Stimulated activated CD8-positive, alpha-beta memory T cell treated with anti-CD3 and anti-CD28 coated beads, Interleukin-15, amount 100 ng/mL, for 4 hours (primary cell): ENCODE measurements at places on chromosomes 6 and 20.

GRCh38 chr6:170269846-170270541 is 20.9 kb downstream of the DLL1 start:
- no peak for DNase-seq

DNA sequence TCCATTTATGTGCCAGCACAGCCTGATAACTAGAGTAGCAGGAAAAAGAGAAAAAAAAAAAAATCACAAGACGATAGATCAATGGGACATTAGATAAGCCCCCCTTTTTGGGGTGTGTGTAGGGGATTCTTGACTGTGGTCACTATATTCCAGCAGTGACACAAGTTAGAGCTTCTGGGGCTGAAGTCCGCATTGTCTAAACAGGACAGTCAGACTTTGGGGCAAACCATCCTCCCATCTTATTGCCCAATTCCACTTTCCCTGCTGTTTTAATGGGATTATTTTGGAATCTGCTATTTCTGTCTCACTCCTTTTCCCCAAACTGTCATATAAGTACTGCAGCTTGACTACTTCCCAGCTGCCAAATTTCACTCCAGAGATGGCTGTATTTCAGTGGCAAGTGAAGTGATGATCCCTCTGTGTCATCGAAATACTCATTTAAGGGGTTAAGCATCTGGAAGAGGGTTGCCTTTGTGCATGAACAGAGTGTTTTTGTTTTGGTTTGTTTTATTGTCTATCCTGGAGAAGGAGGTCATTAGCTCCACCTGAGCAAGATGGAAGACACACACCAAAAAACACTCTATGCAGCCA is 182.5 kb downstream of the ATXN1 start:
- no peak for DNase-seq

- DNase-seq = no peak
Observed at GRCh38 chr6:15735567-15736265, 72.9 kb upstream of the DTNBP1 start.

DNA sequence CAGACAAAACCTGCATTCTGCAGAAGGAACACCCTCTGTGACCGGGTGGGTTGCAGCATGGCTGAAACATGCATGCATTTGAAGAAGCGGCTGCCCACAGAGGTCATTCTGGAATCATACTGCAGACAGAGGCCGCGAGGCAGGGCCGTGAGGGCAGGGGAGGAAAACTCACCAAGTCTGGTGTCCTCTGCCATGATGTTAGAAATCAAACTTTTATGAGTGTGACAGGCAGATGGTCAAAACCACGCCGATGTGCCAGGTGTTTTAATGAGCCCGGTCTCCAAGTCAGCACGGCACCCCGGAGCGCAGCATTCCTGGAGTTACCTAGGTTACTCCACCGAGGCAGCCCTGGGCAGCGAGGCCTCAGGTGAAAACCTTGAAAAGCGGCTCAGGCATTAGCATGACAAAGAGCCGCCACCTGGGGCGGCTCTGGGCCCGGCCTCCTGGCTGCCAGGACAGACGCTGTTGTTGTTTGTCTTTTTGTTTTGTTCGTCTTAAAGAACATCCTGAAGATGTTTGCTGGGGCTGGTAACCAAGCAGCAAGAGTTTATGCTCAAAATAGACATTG is 255.6 kb downstream of the ERMARD start:
- DNase-seq = no peak

DNA sequence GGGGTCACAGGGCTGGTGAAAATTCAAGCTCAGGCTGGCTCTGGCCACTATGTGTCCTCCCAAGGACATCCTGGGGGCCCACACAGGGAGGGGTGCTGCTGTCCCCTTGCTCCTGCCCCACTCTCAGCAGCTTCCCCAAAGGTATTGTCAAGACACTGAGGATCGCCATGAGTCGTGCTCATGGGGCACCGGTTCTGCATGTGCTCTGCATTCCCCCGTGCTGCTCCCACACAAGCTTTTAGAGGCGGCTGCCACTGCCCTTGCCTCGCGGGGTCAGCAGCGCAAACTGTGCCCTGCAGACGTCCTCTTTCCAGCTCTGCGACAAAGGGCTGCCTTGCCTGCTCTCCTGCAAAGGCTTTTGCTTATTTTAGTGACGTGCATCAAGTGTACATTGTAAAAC is 179.8 kb downstream of the ERMARD start:
- no peak for DNase-seq

GRCh38 chr20:19382386-19383340 is 170.2 kb downstream of the SLC24A3 start:
- DNase-seq = no peak
